Esophagus squamous epithelium (tissue), 5 donors: ENCODE measurements at places on chromosomes 6 and 20.

GRCh38 chr20:8342391-8342790 lies 210.3 kb downstream of the PLCB1 start:
- no peak for DNase-seq

GRCh38 chr20:15288106-15288505 lies 950.7 kb upstream of the FLRT3 start:
- DNase-seq: no peak

- no peak for DNase-seq
These were observed 201.5 kb downstream of the ZFAND3 start for GRCh38 chr6:38021029-38021428.

DNA sequence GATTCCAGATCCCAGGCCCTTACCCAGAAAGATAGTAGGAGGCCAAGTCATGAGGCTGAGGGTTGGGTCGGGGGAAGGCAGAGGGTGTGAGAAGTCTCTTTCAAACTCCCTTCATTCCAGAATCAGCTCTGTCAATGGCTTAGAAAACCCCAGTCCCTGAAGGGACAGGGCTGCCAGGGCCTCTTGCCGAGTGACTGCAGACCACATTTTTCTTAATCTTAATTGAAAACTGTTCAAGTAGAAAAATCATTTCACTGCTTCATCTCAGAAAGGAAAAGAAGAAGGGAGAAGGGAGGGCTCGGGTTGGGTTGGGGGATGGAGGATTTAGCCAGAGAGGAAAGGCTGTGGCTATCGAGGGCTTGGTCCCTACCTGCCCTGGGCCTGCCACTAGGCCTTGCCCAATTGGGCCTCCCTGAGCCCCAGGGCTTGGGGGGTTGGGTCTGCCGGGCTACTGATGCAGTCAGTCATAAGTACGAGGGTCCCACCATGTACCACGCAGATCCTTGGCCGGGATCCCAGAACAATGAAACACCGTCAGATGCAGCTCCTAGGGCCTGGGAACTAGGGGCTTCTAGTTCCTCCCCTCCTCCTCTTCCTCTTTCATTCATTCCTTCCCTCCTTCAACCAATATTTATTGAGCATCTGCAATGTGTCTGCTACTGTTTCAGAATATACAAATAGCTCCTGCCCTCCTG lies 44.0 kb upstream of the CTNNBL1 start:
- no peak for DNase-seq

DNA sequence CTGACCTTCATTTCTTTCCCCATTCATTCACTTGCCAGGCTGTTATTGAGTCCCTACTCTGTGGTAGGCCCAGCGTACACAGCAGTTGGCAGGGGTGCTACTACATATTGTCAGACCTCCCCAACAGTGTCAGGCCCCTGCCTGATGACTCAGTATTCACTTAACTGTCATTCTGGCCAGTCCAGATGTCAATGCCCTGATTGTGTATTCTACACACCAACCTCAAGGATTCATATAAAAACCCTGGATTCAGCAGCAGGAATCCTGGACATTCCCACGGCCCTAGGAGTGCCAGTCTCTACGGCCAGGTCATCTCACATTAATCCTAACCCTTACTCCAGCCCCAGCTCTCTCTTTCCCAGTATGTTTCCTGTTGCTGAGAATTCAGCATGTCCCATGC lies 151.5 kb downstream of the TASP1 start:
- no peak for DNase-seq

GRCh38 chr6:169622618-169623017 lies 79.2 kb downstream of the WDR27 start:
- no peak for DNase-seq

DNA sequence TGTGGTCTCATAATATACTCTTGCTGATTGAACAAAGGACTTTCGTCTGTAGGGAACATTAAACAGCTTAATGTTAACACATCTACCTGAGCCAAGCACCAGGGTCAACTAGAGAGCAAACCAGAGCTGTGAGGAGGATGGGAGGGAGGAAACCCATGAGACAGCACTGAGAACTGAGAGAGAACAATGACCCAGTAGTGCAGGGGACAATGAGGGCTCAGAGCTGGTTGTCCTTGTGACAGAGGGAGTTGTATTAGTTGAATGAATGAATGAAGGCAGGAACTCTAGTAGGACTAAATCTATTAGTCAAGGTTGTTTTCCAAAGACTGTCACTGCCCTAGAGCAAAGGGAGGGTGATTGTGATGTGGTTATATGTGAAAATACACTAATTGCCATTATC lies 28.2 kb upstream of the GSTA4 start:
- DNase-seq: no peak

DNA sequence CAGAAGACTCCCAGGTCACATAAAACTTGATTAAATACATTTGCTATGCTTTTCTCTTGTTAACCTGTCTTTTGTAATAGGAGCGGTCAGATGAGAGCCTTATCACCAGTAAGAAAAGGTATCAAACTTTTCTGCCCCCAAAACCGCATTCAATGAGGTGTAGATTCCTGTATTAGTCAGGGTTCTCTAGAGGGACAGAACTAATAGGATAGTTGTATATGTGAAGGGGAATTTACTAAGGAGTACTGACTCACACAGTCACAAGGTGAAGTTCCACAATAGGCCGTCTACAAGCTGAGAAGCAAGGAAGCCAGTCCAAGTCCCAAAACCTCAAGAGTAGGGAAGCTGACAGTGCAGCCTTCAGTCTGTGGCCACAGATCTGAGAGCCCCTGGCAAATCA lies 32.7 kb downstream of the PTPRK start:
- no peak for DNase-seq

- no peak for DNase-seq
These were observed 82.5 kb downstream of the ARID1B start for GRCh38 chr6:156859686-156860085.

DNA sequence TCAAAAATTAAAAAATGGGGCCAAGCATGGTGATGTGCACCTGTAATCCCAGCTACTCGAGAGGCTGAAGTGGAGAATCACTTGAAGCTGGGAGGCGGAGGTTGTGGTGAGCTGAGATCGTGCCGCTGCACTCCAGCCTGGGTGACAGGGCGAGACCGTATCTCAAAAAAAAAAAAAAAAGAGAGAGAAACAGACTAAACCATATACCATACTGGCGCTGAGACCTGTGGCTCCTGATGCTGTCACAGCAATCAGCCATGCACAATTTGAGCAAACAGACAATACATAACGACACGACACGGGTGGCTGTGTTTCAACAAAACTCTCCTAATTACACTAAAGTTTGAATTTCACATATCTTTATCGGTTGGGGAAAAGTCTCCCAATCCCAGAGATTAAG lies 14.9 kb upstream of the CBFA2T2 start:
- no peak for DNase-seq

- no peak for DNase-seq
These were observed 1288.1 kb upstream of the MAP3K7 start for GRCh38 chr6:91874971-91875370.

- DNase-seq: no peak
These were observed 8.1 kb upstream of the HBS1L start for GRCh38 chr6:135062735-135063134.

- DNase-seq: no peak
These were observed 1.6 kb upstream of the DBNDD2 start for GRCh38 chr20:45406260-45407066.

GRCh38 chr20:58670102-58670501 lies 19.0 kb downstream of the STX16 start:
- DNase-seq: no peak

DNA sequence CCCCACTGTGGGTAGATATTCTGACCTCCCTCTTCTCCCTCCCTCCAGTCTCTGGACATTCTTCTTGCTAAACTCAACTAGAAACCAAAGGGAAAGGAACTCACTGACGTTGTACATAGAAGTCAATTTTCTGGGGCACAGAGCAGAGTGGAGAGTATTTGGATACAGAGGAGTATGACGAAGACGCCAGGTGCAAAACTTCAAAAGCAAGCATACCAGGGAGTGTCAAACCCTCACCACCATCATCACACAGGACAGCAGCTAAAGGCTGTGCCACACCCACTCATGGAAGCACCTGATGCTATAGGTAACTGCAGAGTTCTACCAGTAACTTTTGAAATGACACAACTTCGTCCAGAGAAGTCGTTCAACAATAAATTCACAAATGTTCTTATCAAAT lies 64.8 kb downstream of the FYN start:
- DNase-seq: no peak

DNA sequence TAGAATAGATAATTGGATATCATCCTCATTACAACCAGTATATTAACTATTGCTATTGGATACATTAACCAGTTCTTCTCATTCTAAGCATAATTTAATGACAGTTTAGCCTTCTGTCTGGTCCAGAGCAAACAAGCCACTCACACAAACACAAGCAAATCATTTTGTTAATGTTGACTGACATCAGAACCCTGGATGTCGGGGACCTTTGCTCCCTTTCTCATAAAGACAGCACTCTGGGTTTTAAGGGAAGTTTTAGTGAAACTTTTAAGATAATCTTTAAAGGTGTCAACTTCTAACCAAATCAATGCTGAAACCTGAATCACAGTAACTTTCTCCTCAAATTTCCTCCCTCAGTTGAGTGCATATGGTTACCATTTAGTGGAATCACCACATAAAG lies 113.9 kb downstream of the PTPRK start:
- no peak for DNase-seq

DNA sequence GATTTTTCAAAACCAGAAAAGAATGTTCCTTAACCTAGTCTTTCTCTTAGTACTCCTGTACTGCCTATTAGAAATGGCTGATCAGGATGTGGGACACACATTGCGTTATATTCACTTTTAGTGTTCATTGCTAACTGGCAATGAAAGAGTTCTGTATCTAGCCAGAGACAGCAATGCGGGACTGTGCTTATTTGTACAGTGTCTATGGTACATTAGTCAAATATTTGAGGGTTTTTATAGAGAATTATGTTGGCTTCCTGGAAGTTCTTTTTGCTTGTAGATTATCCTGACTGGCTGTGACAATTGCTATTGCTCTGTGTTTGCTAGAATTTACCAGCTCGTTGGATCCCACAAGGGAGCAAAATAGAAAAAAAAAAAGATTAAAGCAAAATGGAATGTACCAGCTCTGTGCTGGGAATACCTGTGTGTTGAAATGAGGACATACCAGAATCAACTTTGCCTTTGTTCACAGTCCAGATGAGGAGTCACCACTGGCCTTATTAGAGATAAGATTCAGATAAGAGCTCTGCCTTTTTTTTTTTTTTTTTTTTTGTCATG lies 22.4 kb upstream of the IFNGR1 start:
- no peak for DNase-seq

GRCh38 chr6:139174961-139175360 lies 40.1 kb downstream of the HECA start:
- no peak for DNase-seq

- peak; percentile 52 for DNase-seq
These were observed 16.1 kb downstream of the ZSCAN12 start for GRCh38 chr6:28383235-28384142.

DNA sequence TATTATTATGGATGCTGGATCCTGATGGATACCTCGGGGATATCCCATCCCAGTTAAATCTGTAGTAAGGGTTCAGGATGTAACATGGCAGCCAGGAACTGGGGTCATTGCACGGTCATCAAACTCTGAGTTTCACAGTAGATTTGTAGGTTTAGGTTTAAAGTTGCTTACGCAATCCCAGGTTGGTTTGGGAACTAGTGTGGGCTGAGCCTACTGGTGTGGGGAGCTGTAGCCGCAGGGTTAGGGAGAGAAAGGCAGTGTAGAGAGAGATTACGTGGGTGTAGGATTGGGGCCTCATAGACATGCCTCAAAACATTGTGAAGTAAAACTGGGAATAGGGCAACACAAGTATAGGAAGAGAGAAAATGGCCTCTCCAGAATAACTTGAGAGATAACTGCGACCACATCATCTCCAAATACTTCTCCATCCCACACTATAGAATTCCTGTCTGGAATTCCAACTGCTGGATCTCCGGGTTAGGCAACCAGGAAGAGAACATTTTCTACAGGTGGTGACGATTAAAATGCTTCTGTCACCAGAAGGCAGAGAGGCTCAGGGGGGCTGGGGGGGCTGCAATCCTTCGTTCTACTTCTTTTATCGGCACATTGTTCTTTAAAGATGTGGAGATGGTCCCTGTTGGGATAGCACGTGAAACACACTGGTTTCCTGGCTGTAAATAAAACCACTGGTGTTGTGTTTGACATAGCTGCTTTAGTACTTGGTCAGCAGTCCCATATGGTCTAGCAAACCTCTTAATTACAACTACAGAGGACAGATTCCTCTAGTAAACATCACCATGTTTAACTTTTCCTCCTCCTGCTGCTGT lies 44.9 kb upstream of the TMEM170B start:
- no peak for DNase-seq

GRCh38 chr6:40280231-40280630 lies 306.9 kb downstream of the LRFN2 start:
- no peak for DNase-seq

GRCh38 chr6:12007473-12007872 lies 4.6 kb upstream of the HIVEP1 start:
- no peak for DNase-seq

DNA sequence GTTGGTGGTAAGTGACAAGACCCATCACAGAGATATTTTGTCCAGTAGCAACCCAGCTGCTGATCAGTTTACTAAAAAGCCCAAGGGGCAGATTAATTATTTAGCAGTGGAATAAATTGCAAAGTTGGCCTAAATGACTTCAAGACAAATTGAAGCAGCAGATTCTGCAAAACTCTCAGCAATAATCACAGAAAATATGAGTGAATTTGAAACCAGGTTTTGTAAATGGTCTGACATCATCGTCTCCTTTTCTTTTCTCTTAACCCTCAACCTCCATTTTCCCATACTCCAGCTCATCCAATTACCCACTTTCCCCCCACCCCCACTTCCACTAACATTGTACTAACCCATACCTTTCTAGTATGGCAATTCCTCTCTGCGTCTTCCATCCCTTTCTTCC lies 11.3 kb upstream of the PTPRK start:
- no peak for DNase-seq

- no peak for DNase-seq
These were observed 2.6 kb downstream of the PKIB start for GRCh38 chr6:122612838-122613237.

DNA sequence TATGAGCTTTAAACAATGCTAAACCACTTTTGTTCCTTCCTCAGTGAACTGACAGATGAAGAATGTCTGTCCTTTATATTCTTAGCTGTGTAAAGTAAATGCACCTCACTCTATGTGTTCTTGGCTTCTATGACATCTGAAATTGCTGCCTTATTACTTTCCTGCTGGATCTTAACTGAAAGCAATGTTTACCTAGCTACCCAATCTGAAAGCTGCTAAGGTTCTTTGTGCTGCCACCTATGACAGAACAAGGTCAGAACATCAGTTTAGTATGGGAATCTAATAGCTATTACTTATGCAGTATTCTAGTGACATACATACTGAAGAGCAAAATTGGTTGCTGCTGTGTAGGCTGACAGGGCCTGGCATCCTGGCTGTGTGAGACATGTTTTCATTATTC lies 444.1 kb downstream of the KHDRBS2 start:
- no peak for DNase-seq

DNA sequence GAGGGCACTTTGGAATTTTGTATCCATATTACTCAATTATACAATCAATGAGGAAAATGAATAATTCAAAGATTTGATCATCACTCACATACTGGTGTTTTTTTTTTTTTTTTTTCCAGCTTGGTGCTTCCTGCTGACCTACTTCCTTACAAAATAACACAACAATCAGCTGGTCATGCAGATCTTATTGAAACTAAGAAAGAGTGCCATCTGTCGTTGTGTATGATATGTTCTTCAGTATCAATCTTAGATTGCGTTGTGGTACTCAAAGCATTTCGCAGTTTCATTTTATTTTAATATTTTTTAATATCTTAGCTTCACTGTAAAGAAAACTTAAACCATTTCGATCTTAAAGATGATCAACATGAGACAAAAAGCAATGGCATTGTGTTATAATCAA lies 155.6 kb downstream of the OGFRL1 start:
- DNase-seq: no peak
